Hindlimb muscle (tissue), 1 donor: ENCODE measurements at places on chromosomes 3 and 15.
A peak's percentile ranks its signal among the peaks of the same experiment; 100 is the strongest.

DNA sequence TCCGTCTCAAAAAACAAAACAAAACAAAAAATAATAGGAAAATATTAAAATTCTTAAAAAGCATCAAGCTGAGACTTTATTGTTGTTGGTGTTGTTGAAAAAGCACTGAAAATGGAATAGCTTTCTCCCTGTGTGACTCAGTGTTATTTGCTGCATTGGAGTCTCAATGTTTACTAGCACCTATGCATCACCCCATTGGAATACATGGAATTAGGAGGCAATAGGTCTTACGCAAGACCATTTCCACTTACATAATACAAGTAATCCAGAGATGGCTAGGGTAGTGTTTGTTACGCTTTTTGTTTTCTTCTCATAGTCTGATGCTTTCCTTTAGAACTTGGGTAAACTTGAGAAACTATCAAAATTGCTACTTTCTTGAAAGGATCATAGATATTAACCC, 15.2 kb downstream of the GXYLT2 start:
- no peak for DNase-seq

DNA sequence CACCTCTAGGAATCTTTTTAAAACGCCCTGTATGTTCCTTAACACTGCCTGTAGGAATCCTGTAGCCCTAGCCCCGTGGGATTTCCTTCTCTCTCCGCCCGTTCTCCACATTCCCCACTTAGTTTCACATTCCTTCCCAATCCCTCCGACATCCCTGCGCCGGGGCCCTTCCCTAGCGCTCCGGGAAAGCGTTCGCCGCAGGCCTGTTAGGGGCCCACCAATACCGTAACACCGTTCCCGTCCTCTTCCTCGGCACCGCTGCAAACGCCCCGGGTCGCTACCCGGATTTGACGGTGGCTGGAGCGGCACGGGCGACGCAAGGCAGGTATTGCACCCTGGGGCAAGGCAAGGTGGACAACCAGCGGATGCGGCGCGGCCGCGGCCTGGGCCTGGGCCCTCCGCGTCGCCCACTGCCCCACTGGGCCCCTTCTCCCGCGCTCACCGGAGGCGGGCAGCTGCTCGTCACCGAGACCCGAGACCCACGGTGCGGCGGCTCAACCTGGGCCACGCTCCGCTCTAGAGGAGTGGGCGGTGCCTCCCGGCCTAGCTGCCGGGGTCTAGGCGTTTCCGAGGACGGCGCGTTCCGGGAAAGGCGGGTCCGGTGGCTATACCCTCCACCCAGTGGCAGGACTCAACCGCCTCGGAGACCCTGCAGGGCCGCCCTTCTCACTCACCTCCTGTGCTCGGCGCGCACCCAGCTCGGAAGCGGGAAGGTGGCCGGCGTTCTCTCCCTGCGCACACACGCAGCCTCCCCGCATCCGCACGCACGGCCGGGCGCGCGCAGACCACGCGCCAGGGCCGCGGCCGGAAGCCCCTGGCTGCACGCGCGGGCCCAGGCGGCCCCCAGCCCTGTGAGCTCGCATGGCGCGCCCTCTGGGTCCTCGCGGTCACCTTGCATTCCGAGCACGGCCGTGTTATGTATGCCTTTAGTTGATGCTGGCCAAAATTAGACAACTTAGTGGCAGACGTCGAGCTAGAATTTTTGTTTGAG, at the start of gene B3GALNT1:
B3GALNT1 (minus strand) TSS at position 789 of the 991 bp plus-strand sequence. CDS start 18,595 bp downstream, outside the sequence.
- DNase-seq, result peak; percentile 71

GRCh38 chr15:98384328-98385029, 263.9 kb upstream of the IGF1R start:
- DNase-seq, result no peak

DNA sequence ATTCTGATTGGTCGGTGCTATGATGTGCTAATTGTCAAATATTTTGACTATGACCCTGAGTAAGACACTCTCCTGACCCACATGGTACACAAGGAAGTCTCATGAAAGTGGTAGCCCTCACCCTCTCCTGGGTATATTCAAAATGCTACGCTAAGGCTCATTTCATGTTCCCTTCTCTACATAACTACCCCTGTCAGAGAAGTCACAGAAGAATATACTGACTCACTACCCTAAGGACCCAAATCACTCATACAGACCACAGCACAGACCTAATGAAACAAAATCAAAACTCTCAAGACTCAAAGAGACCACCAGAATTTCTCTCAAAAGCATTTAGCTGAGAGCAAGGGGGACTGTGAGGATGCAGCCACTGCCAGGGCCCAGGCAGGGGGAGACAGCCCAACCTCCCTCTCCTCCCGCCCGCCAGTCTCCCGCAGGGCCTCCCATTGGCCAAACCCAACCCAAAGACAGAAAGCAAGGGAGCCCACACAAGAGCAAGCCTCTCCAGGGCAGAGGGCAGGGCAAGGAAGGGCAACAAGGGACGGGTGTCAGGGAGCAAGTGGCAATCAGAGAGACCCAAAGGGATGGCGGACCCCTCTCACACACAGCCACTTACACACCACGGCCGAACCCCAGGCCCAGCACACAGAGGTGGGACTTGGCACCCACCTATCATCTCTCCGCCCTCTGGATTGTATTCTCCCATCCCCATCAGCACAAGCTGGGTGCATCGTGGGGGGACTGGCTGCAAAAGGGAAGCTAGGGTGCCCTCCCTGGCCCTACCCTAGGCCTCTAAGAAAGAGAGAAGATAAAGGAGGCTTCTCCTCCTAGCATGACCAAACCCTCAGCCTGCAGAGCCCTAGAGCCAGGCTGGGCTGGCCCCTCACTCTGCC, 41.6 kb downstream of the MEGF11 start:
- no peak for DNase-seq

- no peak for DNase-seq
Measured at GRCh38 chr15:92886042-92886537, 14.0 kb upstream of the CHD2 start.

DNA sequence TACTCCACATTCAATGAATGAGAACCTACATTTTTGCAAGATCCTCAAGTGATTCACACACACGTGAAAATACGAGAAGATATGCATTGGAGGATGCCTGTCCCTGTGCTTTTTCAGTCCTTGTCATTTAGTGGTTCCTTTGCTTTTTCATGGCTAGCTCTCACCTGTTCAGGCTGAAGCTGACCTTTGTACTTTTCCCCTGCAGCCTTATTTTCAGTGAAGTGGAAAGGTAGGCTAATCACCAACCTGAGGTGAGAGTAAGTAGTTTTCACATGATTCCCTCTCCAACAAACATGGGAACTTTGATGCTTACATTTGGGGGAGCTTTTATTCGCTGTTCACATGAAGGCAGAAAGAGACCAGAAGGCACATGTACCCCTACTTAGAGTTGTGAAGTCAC, 8.3 kb downstream of the ITPR1 start:
- no peak for DNase-seq

DNA sequence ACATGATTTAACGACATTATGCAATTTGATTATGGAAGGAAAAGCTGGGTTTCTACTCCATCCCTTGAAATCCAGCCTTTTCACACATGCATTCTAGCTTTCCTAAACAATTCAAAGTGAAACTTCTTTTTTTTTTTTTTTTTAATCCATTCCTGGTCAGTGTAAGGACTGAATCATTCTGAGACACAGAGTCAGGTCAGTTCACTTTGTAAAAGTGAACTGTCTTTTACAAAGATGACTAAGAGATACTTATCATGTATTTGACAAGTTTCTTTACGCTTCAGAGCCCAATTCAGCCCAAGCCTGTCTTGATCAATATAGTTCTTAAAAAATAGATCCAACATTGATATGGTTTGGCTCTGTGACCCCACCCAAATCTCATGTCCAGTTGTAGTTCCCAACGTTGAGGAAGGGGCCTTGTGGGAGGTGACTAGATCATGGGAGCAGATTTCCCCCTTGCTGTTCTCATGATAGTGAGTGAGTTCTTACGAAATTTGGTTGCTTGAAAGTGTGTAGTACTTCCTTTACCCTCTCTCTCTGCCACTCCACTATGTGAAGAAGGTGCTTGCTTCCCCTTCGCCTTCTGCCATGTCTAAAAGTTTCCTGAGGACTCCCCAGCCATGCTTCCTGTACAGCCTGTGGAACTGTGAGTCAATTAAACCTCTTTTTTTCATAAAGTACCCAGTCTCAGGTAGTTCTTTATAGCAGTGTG, 345.6 kb upstream of the THBS1 start:
- no peak for DNase-seq

DNA sequence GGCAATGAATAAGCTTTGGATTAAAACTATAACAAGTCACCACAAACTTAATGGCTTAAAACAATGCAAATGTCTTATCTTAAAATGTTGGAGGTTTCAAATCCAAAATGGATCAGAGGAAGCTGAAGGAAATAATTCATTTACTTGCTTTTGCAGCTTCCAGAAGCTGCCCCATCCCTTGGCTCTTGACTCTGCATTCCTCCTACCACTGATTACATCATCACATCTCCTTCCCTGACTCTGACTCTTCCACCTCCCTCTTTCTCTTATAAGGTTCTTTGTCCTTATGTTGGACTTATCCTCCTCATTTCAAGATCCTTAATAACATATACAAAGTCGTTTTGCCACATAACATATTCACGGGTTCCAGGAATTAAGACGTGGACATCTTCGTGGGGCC, 982.8 kb upstream of the ROBO1 start:
- no peak for DNase-seq

- no peak for DNase-seq
Measured at GRCh38 chr3:156471431-156471830, 83.5 kb downstream of the SSR3 start.

GRCh38 chr3:149717391-149718056, 34.8 kb downstream of the COMMD2 start:
- peak; percentile 64 for DNase-seq

DNA sequence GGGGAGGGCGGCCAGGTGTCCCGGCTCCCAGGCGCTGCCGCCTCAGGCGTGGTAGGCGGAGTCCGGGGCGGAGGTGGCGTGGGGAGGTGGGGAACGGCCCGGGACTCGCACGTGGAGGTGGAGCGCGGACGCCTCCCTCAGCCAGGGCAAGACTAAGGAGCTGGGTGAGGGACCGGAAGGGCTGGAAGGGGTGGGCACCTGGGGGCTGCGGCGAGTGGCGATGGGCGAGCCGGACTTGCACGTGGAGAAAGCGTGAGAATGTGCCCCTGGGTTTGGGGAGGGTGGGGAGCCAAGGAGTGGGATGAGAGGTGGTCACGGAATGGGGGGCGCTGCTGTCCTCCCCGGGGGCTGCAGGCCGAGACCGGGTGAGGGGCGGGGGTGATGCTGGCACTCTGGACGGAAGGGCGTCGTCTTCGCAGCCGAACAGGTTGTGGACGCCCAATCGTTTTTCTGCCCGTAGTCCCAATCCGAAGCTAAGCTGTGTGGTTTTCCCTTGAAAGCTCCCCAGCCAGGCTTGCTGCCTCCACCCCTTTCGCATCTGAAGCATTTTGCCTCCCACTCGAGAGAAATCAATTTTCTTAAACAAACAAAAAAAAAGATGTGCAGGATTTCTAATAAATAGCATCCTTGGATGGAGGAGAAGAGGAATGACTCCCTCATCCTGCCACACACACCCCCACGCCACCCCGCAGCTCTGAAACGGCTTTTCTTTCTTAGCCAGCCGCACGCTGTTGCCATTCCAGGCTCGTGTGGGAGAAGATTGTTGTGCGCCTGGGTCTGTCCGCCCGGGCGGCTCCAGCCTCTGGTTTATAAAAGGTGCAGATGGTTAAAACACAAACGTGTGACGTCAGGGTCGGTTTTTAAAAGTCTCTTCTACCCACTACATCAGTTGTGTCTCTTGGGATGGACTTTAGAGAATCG, 62.5 kb upstream of the ANKRD28 start:
- peak; percentile 30 for DNase-seq

GRCh38 chr3:32733631-32734229, 48.7 kb downstream of the CNOT10 start:
- DNase-seq, result peak; percentile 5

DNA sequence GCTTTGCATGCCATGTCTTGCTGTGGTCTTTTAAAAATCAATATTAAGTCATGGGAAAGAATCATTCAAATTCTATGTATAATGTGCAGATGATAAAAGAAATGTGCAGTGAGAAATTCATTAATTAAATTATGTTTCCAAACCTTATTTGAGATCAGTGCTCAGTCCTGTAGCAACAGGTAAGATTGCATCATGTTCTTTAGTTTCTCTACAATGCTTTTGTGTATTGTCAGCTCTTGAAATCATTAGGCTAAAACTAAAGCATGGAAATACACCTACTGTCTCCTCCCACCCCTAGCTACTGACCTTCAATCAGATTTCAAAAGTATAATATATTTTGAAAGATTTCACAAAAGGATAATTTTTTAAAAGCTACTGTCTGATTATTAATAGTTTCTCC, 612.7 kb downstream of the ROBO2 start:
- DNase-seq, result no peak

DNA sequence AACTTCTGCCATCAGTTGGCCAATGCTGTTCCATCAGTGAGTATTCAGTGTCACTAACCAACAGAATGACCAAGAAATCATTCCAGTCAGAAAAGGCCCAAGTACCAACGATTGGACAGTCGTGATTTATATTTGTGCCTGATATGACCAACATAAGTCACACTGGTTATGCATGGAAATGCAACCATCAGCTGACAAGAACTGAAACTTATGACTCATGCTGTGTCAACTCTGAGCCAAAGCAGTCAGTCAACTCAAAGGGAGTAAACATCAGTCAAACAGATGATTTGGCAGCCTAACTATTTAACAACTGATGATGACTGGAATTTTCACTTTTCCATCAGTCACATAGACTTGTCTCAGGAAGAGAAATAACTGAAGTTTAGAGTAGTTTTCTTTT, 142.4 kb downstream of the ANXA2 start:
- no peak for DNase-seq

- no peak for DNase-seq
Measured at GRCh38 chr3:14554715-14555114, 14.6 kb upstream of the GRIP2 start.

DNA sequence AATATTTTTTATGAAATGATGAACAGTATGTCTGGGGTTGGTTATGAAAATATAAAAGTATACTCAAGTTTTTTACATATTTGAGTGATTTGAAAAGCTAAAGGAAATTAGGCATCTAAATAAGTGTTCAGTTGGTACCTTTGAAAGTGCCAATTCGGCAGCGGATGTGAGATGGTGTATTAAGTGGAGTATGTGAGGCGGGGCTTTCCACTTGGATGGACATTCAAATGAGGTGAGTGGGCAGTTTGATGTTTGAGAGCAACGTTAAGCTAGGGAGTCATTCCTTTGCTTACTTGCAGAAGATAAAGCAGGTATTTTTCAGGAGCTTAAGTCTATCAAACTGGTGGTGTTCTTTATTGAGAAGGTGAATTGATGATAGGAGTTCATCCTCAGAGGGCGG, 189.0 kb upstream of the GOLIM4 start:
- no peak for DNase-seq

DNA sequence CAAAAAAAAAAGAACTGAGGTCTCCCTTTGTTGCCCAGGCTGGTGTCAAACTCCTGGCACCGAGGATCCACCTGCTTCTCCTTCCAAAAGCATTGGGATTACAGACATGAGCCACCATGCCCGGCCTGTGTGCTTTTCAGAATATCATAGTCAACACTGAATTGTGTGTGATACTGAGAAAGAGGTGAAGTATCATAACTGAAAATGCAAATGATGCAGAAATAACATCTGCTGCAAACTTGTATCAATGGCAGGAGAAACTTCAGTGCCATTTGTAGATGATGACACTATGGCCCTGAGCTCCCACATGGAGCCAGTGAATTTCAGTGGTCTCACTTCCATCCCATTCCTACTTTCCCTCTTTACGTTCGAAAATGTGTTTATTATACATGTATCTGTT, 21.9 kb downstream of the IL12A start:
- no peak for DNase-seq

GRCh38 chr3:71423151-71423906, 160.2 kb downstream of the FOXP1 start:
- DNase-seq, result no peak
